CD4-positive, alpha-beta memory T cell (primary cell): ENCODE measurements at places on chromosomes 11 and 22. TPM values are rescaled to one million over a fixed set of nuclear protein-coding genes. Genes with fewer than 3 reads are reported as not detected.
A peak's percentile ranks its signal among the peaks of the same experiment; 100 is the strongest.

GRCh38 chr22:38124236-38124974 lies 13.9 kb upstream of the BAIAP2L2 start:
- no peak overlapping the region for H3K4me3 ChIP-seq
- no peaks in the 10 kb centered on the region for H3K27me3 ChIP-seq
- no peaks in the 10 kb centered on the region for H3K4me1 ChIP-seq
- H3K36me3 ChIP-seq, result peaks cover 4% of the 10 kb centered on the region

APOA1 gene
- not detected for polyA plus RNA-seq

DNA sequence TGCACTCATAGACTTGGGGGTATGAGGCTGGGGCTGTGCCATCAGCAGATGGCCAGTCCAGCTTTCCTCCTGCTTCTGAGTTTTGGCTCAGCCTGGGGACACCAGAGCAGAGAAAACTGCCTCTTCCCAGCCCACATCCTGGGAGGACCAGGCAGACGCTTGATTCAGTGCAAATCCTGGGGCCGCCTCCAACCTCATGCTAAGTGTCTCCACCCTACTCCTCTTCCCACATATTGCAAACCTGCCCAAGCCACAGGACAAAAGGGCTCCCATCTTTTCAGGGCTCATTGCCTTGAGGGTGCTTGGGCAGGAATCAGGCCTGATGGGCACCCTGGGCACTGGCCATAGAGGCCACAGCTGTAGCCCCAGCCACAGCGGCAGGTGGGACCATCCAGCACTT lies 79.7 kb upstream of the SHANK2 start:
- H3K27me3 ChIP-seq, result no peaks in the 10 kb centered on the region
- H3K4me3 ChIP-seq, result no peak overlapping the region
- no peaks in the 10 kb centered on the region for H3K4me1 ChIP-seq
- no peak overlapping the region for H3K27ac ChIP-seq
- H3K36me3 ChIP-seq, result no peaks in the 10 kb centered on the region

GRCh38 chr11:39786281-39786680 lies 1673.2 kb downstream of the LRRC4C start:
- H3K36me3 ChIP-seq, result no peaks in the 10 kb centered on the region
- no peak overlapping the region for H3K27ac ChIP-seq
- no peaks in the 10 kb centered on the region for H3K27me3 ChIP-seq

DNA sequence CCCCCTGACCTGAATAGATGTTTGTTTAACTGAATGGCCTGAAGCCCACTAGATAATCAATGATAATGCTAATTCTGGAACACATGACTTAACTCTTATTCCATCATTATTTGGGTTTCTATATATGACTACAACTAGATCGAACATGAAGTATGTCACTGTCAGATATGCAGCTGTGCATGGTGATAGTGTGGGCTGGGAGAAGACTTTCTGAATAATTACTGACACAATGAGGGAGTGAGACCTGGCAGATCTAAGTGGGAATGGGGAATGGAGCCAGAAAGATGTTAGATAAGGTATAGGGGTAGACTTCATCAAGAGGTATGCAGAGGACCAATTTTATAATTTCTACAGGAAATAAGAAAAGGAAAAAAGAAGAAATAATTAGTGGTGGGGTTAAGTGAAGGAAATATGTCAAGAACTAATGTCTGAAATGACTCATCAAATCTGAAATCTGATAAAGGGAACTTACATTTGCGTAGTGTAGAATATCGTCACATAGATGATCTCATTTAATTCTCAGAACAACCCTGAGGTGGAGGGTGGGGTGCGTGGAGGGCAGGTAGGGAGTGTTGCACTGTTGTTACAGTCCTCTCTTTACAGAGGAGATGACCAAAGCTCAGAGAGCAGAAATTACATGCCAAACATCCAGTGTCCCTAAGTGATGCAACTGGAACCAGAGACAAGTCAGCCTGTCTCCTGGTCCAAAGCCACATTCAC lies 68.2 kb upstream of the EED start:
- no peaks in the 10 kb centered on the region for H3K4me1 ChIP-seq
- DNase-seq, result no peak
- no peaks in the 10 kb centered on the region for H3K36me3 ChIP-seq
- H3K27me3 ChIP-seq, result no peaks in the 10 kb centered on the region
- H3K4me3 ChIP-seq, result no peak overlapping the region

DNA sequence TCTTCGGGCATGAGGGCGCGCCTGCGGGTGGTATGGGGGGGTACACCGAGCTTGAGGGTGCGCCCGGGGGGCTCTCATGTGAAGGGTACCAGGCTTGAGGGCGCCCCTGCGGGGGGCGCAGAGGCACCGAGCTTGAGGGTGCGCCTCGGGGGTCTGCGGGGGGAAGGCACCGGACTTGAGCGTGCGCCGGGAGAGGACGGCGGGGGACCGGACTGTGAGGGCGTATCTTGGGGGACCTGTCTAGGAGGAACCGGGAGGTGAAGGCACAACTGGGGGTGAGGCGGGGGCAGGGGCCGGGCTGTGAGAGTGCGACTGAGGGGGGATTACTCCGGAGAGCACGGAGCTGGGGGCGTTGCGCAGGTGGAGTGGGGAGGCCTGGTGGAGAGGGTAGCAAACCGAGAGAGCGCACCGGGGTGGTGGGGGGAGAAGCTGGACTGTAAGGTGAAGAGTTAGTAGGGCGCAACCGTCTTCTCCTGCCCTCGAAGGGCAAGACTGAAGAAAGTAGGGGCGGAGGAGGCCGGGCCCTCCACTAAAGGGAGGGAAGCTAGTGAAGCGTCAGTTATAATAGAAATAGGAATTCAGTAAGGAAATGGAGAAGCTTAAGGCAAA lies 1.1 kb upstream of the DDX6 start:
- H3K4me1 ChIP-seq, result peaks cover 23% of the 10 kb centered on the region
- no peaks in the 10 kb centered on the region for H3K27me3 ChIP-seq
- peak overlapping the region; percentile 68 for H3K4me3 ChIP-seq
- peak; percentile 24 for DNase-seq
- H3K27ac ChIP-seq, result peak overlapping the region; percentile 99

- DNase-seq, result no peak
- no peaks in the 10 kb centered on the region for H3K27me3 ChIP-seq
- H3K4me1 ChIP-seq, result peaks cover 55% of the 10 kb centered on the region
- peak overlapping the region; percentile 80 for H3K27ac ChIP-seq
- H3K36me3 ChIP-seq, result peaks cover 7% of the 10 kb centered on the region
These were observed 974 bp downstream of the DGCR8 start for GRCh38 chr22:20080776-20081654.

DDI1 gene
- polyA plus RNA-seq, result not detected

- peak; percentile 80 for DNase-seq
- H3K36me3 ChIP-seq, result no peaks in the 10 kb centered on the region
- H3K27me3 ChIP-seq, result no peaks in the 10 kb centered on the region
- H3K27ac ChIP-seq, result peak overlapping the region; percentile 99
- H3K4me1 ChIP-seq, result peaks cover 95% of the 10 kb centered on the region
- peak overlapping the region; percentile 73 for H3K4me3 ChIP-seq
These were observed 11.4 kb downstream of the BCL9L start for GRCh38 chr11:118914178-118914918.

- no peaks in the 10 kb centered on the region for H3K4me1 ChIP-seq
- no peak overlapping the region for H3K27ac ChIP-seq
- H3K36me3 ChIP-seq, result no peaks in the 10 kb centered on the region
- no peak for DNase-seq
- H3K27me3 ChIP-seq, result no peaks in the 10 kb centered on the region
These were observed 5.7 kb downstream of the RFPL1 start for GRCh38 chr22:29443861-29444792.

ADM gene
- polyA plus RNA-seq, result 0.31 TPM

GRCh38 chr22:50540381-50540780 lies 5.3 kb upstream of the KLHDC7B start:
- no peaks in the 10 kb centered on the region for H3K27me3 ChIP-seq
- H3K4me1 ChIP-seq, result peaks cover 49% of the 10 kb centered on the region
- H3K27ac ChIP-seq, result peak overlapping the region; percentile 99

CRKL gene
- 39.9 TPM for polyA plus RNA-seq

DNA sequence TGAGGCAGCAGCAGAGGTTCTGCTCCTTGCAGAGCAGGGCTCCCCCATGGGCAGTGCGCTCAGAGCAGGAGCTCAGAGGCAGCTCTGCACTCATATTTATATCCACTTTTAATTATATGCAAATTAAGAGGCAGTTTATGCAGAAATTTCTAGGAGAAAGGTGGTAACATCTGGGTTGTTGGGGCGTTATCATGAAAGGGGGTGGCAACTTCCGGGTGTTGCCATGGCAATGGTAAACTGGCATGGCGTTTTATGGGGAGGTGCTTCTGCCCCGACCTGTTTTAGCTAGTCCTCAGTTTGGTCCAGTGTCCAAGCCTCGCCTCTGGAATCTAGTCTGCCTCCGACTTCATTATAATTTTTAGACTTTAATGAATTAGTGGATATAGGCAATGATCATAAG lies 1191.7 kb downstream of the TBC1D22A start:
- no peak for DNase-seq
- H3K4me1 ChIP-seq, result no peaks in the 10 kb centered on the region
- no peak overlapping the region for H3K27ac ChIP-seq
- H3K4me3 ChIP-seq, result no peak overlapping the region
- no peaks in the 10 kb centered on the region for H3K27me3 ChIP-seq
- H3K36me3 ChIP-seq, result no peaks in the 10 kb centered on the region

PIH1D2 gene
- polyA plus RNA-seq, result not detected

RTN4R gene
- polyA plus RNA-seq, result 1.7 TPM

DNA sequence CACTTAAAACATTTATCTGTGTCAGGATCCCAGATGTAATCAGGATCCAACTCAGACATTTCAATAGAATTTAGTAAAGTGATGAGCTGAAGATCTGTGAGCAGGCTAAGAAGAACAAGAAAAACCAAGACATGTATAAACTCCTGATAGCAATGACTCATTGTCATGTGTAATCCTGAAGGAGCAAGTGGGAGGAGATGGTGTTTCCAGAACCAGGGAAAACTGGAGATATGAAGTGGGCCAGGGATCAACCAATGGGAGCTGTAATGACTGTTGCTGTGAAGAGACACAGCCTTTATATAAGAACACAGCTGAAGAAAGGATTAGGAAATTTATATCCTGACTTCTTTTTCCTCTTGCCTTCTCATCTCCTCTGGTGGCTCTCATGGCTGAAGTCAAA lies 682.5 kb upstream of the ARHGAP42 start:
- H3K4me1 ChIP-seq, result no peaks in the 10 kb centered on the region
- no peak overlapping the region for H3K4me3 ChIP-seq
- no peaks in the 10 kb centered on the region for H3K36me3 ChIP-seq
- DNase-seq, result no peak
- H3K27ac ChIP-seq, result no peak overlapping the region
- no peaks in the 10 kb centered on the region for H3K27me3 ChIP-seq
